Dermis microvascular lymphatic vessel endothelial cell (primary cell): ENCODE measurements at places on chromosomes 12 and 14.

DNA sequence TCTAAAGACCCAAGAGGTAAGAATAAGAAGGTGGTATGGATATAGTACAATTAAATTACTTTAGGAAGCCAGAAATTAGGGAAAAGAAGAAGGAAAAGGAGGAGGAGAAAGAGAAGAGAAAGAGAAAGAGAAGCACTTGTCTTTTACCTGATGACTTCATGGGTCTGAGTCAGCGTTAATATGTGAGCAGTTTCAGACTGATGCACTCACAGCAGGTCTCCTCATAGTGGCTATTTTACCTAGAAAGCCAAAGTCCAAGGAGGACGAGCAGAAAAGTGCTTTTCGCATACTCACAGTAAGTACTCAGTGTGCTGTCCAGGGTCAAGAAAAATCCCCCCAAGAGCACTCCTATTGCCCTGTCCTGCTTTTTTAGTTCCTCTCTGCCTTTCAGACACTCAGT is 222.1 kb downstream of the C12orf42 start:
- no peak for DNase-seq

GRCh38 chr14:76584271-76584702 is 177.0 kb upstream of the VASH1 start:
- peak; percentile 88 for DNase-seq

DNA sequence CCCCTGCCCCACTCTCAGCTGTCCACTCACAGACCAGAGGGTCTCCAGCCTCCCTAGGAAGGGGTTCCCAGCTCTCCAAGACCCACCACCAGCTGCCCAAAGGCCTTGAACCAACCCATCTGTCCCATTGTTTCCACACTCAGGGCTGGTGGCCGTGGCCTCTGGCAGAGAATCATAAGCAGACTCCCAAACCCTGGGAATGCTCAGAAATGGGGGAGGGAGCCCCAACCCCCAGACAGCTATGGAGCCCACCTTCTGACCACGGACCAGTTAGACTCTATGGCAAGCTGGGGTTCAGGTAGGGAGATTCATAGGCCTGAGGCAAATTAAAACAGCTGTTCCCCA is 280.0 kb downstream of the DPF3 start:
- DNase-seq, result no peak

DNA sequence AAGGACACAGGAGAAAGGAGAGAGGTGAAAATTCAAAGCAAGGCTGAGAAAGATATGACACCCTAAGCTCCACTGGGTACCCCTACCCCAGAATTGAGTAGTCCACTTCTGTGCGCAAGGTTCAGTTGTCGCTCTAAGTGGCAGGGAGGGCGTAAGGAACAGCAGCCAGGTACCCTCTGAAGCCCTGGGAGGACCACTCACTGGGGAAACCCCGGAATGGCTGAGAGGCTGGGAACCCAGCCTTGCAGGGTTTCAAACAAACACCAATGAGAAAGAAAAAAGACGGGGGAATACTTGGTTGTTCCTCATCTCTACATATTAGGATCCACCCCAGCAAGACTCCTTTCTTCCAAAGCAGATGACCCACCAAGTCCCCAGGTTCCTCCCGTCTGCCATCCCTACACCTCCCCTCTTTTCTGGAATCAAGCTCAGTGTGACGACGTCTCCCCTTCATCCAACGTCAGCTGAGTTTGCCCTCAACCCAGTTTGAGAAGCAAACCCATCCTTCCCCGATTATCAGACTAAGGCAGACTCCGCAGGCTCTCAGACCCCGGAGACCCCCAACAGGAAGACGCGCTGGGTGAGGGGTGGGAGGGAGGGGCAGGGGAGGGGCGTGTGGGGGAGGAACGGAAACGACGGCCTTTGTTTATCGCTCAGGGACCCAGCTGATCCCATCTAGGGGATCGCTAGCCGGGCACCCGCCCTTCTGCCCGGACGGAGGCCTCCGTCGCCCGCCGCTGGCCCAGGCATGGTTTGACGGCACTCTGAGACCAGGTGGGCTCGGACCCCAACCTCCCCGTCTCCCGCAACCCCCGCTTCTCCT is 795 bp downstream of the LMBR1L start:
- DNase-seq, result no peak

DNA sequence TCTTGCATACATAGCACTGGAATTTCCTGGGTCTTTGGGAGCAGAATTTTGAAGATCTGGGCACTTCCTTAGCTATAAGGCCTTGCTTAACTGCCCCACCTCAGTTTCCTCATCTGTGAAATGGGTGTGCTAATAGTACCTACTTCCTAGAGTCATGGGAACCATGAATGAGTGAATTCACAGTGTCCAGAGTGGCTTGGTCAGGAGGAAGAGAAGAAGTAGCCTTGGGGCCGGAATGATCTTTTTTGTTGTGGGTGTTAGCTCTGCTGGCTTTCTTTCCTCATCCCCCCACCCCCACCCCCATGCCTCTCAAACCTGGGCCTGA is 2.4 kb downstream of the SH2B3 start:
- no peak for DNase-seq

GRCh38 chr14:102140750-102141145 is 1.1 kb downstream of the WDR20 start:
- DNase-seq, result no peak

- peak; percentile 22 for DNase-seq
These were observed 12.4 kb downstream of the MGST1 start for GRCh38 chr12:16359512-16360491.

DNA sequence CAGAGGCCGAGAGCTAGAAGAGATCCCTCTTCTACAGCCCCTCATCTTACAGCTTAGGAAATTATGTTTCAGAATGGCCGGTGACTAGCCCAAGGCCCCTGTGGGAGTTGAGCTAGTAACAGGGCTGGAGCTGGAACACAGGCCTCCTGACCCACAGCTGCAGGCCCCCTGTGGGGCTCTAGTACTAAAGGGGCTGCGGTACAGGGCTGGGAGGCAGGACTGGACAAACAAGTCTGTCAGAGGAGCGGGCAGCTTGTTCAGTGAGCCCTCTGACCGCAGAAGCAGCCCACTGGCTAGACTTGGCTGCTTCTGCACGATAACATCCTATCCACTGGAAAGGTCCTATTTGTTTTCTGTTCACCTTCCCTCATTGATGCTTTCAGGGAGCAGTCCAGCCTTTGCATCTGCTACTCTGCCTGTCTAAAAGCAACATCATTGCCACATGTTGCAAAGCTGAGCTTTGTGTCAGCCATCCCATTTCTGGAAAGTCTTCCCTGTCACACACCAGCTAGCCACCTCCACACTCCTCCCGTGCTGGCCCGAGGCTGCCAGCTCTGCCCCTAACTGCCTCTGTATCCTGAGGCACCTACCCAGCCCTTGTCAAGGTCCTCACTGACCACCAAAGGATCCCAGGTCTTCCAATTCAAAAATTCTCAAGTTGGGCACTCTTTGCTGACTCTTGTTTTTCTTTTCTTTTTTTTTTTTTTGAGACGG is 10.2 kb downstream of the PSMC1 start:
- DNase-seq, result no peak

- DNase-seq, result peak; percentile 5
These were observed 4.9 kb upstream of the CMA1 start for GRCh38 chr14:24513009-24513408.

DNA sequence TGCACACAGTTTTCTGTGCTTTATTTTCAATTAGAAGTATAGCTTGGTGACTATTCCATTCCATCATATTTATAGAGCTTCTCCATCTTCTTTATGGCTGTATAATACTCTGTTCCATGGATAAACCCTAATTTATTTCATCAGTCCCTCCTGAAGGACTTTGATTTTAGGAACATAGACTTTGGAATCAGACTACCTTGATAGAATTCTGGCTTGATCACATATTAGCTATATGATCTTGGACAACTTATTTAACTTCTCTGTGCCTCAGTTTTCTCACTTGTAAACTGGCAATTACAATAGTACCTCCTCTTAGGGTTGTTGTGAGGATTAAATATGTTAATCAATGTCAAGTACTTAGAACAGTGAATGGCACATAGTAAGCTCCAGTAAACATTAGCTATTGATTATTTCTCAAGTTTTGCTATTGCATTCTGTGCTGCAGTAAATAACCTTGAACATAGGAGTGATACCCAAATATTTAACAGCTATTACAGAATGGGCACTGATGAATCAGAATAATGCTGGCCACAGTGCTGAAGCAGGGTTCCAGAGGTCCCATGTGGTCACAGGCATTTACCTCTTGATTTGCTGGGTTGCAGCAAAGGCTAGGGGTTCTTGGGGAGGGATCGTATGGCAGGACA is 12.2 kb upstream of the NR1H4 start:
- no peak for DNase-seq

- DNase-seq, result no peak
These were observed 18.7 kb downstream of the SART3 start for GRCh38 chr12:108542320-108542719.

DNA sequence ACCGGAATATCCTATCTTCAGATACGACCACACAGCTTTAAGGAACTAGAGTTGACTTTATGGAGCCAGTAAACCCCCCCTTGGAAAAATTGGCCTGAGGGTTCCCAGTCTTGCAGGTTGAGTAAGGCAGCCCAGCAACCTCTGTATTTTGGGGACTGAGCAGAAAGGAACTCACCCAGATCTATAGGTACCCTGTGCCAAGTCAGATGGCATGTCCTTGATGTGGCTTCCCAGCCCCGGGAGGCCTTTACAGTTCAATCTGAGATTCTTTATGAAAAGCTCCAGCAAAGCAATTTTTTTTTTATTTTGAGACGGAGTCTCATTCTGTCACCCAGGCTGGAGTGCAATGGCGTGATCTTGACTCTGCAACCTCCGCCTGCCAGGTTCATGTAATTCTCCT is 27.6 kb downstream of the TMEM121 start:
- no peak for DNase-seq

DNA sequence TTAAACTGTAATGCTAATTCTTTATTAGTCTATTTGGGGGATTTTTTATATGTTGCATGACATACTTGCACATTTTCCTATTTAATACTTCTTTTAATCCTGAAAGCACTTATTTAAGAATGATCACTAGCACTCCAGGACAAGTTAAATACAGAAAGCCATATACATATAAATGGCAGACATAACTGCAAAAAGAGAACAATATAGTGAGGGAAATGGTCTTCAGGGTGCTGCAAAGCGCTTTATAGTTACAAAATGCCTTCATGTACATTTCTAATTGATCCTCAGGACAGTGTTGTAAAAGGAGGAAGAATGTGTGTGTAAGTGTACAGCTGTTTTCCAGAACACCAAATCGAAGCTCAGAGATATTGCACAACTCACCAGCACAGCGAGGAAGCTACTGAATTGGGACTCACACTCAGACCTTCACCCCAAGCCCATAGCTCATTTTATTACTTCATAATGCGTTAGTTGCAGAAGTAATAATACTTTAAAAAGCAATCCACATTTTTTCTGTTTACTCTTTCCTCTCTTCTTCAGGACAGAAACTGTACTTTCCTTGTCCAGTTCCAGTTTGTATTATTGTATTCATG is 428.2 kb downstream of the RAD51B start:
- no peak for DNase-seq

DNA sequence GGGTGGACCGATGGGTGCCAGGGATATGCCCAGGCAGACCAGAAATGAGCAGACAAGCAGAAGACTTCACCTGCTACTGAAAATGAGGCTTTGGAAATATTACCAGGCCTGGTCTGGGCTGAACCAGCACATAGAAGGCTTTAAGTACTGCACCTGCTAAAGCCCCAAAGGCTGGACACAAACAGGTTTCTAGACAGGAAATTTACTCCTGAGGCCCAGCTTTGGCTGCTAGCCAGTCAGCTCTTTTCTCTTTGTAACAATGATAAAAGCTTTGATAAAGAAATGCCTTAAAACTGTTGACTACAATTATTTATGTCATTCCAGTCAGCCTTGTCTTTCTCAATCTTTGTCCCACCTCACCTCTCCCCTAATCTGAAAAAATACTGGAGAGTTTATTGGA is 228.9 kb upstream of the EGLN3 start:
- no peak for DNase-seq

DNA sequence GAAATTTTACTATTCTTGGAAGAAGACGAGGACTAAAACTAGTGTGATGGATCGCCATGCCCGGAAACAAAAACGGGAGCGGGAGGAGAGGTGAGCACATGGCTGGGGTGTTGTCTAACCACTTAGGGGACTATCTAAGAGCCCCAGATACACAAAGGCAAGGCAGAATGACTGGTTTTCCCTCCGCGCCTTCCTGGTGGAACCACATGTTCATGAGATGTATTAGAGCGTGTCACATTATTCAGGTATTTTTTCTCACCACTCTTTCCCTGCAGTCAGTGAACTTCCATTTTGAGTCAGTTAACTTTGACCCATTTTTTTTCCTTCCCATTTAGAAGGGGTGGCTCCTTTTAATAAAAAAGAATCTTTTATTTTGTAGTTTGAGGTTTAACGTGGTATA is 68.8 kb upstream of the TRAF3 start:
- no peak for DNase-seq

DNA sequence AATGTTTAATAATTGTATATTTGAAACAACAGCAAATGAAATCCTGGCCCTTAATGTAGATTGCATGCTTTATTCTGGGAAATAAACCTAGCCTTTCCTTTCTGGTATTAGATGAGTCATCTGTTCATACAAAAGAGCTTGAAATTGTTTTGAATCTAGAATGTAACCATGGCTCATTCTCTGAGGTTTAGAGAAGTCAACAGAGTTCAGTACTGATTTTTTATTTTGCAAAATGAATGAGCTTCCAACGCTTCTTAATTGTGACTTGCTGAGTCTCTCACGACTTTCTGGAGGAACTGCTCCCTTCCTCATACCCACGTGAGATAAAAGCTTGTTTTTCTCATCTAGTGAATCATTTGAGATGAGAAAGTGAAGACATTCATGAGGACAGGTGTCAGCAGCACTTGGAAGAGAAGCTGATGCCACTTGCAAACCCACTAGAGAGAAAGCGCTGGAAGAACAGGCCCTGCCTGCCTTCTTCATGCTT is 509.6 kb downstream of the VRK1 start:
- no peak for DNase-seq

- DNase-seq, result peak; percentile 67
These were observed 6.0 kb upstream of the IFT81 start for GRCh38 chr12:110117956-110118685.

DNA sequence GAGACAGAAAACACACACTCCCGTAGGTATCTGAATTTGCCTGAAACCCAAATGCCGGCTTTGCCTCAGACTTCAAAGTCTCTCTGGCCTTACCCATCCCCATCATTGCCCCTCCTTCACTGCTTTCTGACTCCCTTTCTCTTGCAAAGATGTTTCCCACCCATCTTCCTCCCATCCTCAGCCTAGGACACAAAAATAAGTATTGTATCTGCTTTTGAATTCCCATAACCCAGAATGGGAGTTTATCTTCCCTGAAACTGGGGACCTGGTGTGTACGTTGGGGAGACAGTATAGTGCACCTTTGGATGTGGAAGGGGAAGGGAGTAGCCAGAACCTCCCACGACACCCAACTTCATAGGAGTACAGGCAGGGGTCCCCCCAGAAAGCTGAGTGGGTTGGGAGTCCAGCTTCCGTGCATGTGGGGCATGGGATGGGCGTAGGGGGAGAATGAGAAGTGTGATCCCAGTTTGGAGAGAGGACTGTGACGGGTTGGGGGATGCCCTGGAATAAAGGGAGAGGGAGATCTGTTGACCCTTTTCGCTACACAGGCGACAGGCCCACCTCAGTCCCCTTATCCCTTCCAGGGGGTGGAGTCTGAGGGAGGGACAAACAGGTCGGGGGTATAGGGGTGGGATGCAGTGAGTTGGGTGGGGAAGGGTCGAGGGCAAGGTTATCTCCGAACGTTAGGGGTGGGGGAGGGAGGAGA is 488 bp upstream of the KIF5A start:
- no peak for DNase-seq
